ENCODE measurements at places on chromosomes 4 and X.

GRCh38 chr4:122531514-122531913, 75.0 kb upstream of the IL2 start:
- DNase-seq: no peak

DNA sequence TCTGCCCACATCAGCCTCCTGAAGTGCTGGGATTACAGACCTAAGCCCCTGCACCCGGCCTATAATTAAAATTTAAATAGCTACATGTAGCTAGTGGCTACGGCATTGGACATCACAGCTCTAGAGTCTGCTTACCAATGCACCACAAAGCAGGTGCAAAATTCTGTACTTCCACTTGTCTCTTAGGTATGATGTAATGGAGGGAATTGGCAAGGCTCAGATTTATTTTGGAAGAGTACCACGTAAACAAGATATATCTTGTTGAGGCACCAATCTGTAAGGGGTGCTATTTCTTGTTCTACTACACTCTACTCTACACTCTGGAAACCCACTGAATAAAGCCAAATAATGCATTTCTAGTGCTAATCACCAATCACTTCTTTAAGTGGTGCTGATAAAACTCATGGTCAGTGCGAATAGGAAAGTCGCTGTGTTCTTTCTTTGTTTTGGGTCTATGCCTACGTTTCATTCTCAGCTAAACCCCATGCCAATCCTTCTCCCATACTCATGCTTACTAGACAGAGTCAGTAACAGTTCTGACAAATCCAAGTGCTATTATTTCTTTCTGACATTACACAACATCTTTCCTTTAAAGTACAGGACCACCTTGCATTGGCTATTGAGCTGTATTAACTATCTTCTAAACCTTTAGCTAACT, 92.3 kb downstream of the GC start:
- no peak for DNase-seq

DNA sequence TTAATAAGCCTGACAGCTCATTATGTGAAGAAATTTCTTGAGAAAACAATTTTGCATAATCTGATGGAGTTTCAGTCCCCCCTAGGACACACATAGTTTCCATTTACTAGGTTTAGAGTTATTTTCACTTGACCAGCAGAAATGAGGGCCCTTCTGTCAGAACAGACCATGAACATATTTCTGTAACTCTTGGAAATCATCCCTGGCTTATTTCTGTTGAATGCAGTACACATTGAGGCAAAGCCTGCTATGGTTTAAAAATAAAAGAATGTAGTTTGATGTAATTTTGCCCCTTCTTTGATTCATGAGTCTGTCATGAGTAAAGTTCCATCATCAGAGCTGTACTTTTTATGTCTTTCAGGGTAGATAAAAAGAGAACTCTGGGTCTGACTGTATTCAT, 104.6 kb upstream of the ETNPPL start:
- DNase-seq: no peak

DNA sequence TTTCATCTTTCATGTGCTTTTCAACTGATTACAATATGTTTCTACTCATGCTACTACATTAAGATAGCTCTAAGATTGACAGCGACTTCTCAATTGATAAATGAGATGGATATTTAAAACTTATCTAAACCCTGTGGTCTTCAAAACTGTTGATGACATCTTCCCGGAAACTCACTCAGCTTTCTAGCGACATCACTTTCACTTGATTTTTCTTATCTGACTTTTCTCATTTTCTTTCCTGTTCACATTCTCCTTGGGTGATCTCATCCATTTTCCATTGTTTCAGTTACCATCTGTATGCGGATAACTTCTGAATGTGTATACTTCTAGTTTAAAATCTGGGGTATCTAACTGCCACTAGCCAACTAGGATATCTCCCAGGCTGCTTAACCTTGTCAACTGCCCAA, 3.1 kb downstream of the POLR2B start:
- peak; percentile 6 for DNase-seq
